ENCODE measurements at places on chromosomes 6 and 20. TPM values are rescaled to one million over a fixed set of nuclear protein-coding genes. Genes with fewer than 3 reads are reported as not detected.

GRCh38 chr6:131199568-131200272 is 64.5 kb downstream of the AKAP7 start:
- peak; percentile 87 for DNase-seq
- peak overlapping the region; percentile 85 for H3K4me3 ChIP-seq
- H3K27me3 ChIP-seq, result no peaks in the 10 kb centered on the region
- H3K4me1 ChIP-seq, result peaks cover 55% of the 10 kb centered on the region
- H3K36me3 ChIP-seq, result no peaks in the 10 kb centered on the region
- H3K27ac ChIP-seq, result peak overlapping the region; percentile 85

GRCh38 chr6:20109526-20109925 is 102.7 kb downstream of the MBOAT1 start:
- no peaks in the 10 kb centered on the region for H3K4me1 ChIP-seq
- H3K27ac ChIP-seq, result no peak overlapping the region
- DNase-seq, result no peak
- H3K4me3 ChIP-seq, result no peak overlapping the region
- H3K36me3 ChIP-seq, result peaks cover 49% of the 10 kb centered on the region

Gene OR11A1
- not detected for polyA plus RNA-seq

- H3K4me1 ChIP-seq, result peaks cover 58% of the 10 kb centered on the region
- DNase-seq, result peak; percentile 68
- H3K36me3 ChIP-seq, result peaks cover 15% of the 10 kb centered on the region
- H3K27me3 ChIP-seq, result no peaks in the 10 kb centered on the region
Observed at GRCh38 chr20:48760403-48760983, 67.3 kb downstream of the PREX1 start.

DNA sequence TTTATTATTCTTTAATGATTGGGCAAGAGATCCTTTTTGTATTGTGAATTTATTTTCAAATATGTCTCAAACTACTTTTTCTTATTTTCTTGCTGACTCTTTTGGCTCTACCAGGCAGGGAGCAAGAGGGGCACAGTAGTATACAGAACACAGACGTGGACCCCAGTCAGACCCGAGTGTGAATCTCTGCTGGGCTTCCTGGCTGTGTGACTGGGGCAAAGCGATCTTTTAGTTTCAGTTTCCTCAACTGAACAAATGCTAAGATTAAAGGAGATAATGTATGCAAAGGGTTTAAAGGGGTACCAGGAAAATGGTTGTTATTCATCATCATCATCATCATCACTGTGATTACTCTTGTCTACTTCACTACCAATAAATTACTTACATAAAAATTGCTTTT is 317.5 kb downstream of the HIVEP2 start:
- no peaks in the 10 kb centered on the region for H3K36me3 ChIP-seq
- no peaks in the 10 kb centered on the region for H3K27me3 ChIP-seq
- peak overlapping the region; percentile 63 for H3K4me3 ChIP-seq

Gene CCNC
- polyA plus RNA-seq, result 46.6 TPM

- no peaks in the 10 kb centered on the region for H3K4me1 ChIP-seq
- no peaks in the 10 kb centered on the region for H3K36me3 ChIP-seq
- H3K27ac ChIP-seq, result no peak overlapping the region
- DNase-seq, result no peak
- H3K27me3 ChIP-seq, result no peaks in the 10 kb centered on the region
- no peak overlapping the region for H3K4me3 ChIP-seq
Observed at GRCh38 chr6:13407709-13408695, 79.4 kb downstream of the GFOD1 start.

DNA sequence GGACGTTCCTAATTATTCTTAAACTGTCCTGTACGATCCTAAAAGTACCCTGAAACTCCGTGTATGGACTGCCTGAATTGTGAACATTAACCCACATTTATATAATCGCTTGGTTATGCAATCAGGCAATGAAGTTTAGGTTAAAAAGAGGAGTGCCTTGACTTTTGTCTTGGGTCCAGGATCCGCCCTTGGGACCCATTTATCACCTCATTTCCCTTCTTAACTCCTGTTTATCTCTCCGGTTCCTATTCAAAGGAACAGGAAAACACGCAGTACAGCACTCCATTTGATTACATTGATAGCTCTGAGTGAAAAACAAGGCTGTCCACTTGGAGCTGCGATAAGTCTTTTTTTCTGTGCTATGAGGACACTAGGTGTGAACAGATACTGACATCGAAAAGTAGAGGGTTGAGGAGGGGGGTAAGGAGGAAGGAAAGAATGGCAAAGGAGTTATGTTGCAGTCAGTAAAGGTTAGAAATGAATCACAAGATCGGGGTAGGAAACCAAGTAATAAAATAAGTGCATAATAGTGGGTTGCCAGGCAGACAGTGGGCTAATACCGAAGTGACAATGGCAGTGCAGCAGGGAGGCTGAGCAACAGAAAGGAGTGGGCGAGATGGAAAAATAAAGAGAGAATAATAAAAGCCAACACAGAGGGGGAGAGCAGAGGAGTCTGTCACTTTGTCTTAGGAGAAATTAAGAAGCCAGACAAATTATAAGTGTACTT is 15.9 kb upstream of the PCK1 start:
- H3K4me1 ChIP-seq, result no peaks in the 10 kb centered on the region
- no peaks in the 10 kb centered on the region for H3K36me3 ChIP-seq
- H3K27me3 ChIP-seq, result peaks cover 5% of the 10 kb centered on the region
- DNase-seq, result no peak
- H3K27ac ChIP-seq, result no peak overlapping the region
- H3K4me3 ChIP-seq, result no peak overlapping the region

Gene EYA2
- not detected for polyA plus RNA-seq

Gene LRRN4
- not detected for polyA plus RNA-seq

Gene VSX1
- polyA plus RNA-seq, result not detected

Gene INSM1
- not detected for polyA plus RNA-seq

- H3K27ac ChIP-seq, result no peak overlapping the region
- DNase-seq, result no peak
- no peaks in the 10 kb centered on the region for H3K36me3 ChIP-seq
- peak overlapping the region; percentile 19 for H3K4me3 ChIP-seq
Observed at GRCh38 chr6:45663251-45664221, 285.8 kb upstream of the SUPT3H start.

DNA sequence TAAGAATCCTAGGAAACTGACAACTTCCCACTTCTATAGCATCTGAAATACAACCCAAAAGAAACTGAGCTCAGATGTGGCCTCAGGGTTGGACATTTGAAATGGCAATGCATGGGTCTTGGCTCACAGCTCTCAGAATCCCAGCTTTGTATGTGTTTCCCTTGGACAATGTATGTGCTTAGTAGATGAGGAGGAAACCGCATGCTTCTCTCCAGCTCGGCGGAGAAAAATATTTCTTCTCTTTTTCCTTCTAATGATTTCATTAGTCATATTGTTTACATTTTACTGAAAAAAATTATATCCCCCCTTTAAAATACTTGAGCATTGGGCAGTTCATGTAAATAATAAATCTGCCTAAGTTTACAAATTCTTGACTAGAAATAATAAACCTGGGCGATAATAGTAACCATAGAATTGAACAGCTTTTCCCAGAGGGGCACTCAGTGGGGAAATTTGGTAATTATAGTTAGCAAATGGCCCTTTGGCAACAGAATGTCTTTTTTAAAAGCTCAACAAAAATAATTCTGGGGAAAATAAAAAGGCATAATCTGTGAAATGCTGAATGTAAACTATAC is 55.3 kb downstream of the PFDN4 start:
- no peak overlapping the region for H3K27ac ChIP-seq
- H3K27me3 ChIP-seq, result peaks cover 3% of the 10 kb centered on the region
- DNase-seq, result no peak
- H3K4me3 ChIP-seq, result no peak overlapping the region

Gene CARMIL1
- 0.36 TPM for polyA plus RNA-seq

- no peak overlapping the region for H3K27ac ChIP-seq
- no peak overlapping the region for H3K4me3 ChIP-seq
- DNase-seq, result no peak
- no peaks in the 10 kb centered on the region for H3K4me1 ChIP-seq
- no peaks in the 10 kb centered on the region for H3K36me3 ChIP-seq
Observed at GRCh38 chr20:6295867-6296256, 173.0 kb upstream of the FERMT1 start.

- no peaks in the 10 kb centered on the region for H3K36me3 ChIP-seq
- no peak for DNase-seq
- no peaks in the 10 kb centered on the region for H3K4me1 ChIP-seq
- no peak overlapping the region for H3K27ac ChIP-seq
Observed at GRCh38 chr6:113209315-113209714, 647.8 kb upstream of the MARCKS start.

Gene NMBR
- polyA plus RNA-seq, result not detected

DNA sequence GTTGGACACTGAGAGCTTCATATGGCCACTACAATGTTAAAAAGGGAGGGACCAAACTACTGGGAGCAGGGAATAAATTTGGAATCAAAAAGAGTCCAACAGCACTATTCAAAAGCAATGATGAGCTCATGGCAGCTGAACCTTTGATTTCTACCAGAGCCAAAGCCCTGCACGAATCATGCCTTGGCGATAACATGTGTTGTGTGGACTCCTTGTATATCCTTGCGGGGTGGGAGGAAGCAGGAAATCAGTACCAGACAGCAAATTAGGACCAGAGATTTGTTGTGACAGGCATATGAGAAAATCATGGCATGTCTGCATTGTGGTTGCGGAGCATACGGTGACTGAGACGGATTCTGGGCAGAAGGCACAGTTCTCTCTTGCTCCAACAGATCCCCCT is 85.6 kb upstream of the EMILIN3 start:
- no peak overlapping the region for H3K27ac ChIP-seq
- no peaks in the 10 kb centered on the region for H3K4me1 ChIP-seq
- no peak for DNase-seq
- H3K4me3 ChIP-seq, result no peak overlapping the region

GRCh38 chr6:54873599-54873998 is 27.0 kb downstream of the FAM83B start:
- H3K27me3 ChIP-seq, result no peaks in the 10 kb centered on the region
- DNase-seq, result no peak
- no peak overlapping the region for H3K4me3 ChIP-seq
- H3K4me1 ChIP-seq, result no peaks in the 10 kb centered on the region

- no peak overlapping the region for H3K27ac ChIP-seq
- no peaks in the 10 kb centered on the region for H3K4me1 ChIP-seq
- H3K27me3 ChIP-seq, result no peaks in the 10 kb centered on the region
- H3K36me3 ChIP-seq, result no peaks in the 10 kb centered on the region
- no peak overlapping the region for H3K4me3 ChIP-seq
- peak; percentile 14 for DNase-seq
Observed at GRCh38 chr20:19828232-19828631, 70.2 kb downstream of the RIN2 start.

Gene DDX43
- polyA plus RNA-seq, result 0.59 TPM

DNA sequence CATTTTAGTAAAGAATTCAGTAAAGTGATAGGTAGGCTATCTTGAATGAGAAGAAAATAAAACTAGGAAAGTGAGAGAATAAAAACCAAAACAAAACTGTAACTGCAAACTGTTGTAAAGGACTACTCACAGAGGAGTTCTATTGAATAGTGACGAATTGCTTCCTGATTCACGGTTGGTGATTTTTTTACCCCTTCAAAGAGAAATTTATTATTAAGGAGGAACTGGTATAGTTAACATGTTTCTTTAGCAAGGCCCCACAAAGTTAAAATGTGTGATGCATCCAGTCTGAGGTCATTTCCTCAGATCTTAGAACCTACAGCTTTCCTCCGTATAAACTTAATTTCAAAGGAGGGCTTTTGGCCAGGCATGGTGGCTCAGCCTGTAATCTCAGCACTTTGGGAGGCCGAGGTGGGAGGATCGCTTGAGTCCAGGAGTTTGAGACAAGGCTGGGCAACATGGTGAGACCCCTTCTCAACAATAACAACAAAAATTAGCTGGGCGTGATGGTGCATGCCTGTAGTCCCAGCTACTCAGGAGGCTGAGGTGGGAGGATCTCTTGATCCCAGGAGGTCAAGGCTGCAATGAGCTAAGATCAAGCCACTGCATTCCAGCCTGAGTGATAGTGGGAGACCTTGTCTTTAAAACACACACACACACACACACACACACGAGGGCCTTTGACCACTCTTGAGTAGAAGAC is 8.3 kb downstream of the PRDM1 start:
- H3K4me3 ChIP-seq, result peak overlapping the region; percentile 71
- no peaks in the 10 kb centered on the region for H3K27me3 ChIP-seq
- peaks cover 84% of the 10 kb centered on the region for H3K4me1 ChIP-seq
- H3K36me3 ChIP-seq, result no peaks in the 10 kb centered on the region
- H3K27ac ChIP-seq, result peak overlapping the region; percentile 64
- DNase-seq, result peak; percentile 60

Gene BLCAP
- 78.3 TPM for polyA plus RNA-seq

- DNase-seq, result no peak
- no peaks in the 10 kb centered on the region for H3K27me3 ChIP-seq
- no peak overlapping the region for H3K4me3 ChIP-seq
- H3K27ac ChIP-seq, result no peak overlapping the region
- H3K36me3 ChIP-seq, result no peaks in the 10 kb centered on the region
Observed at GRCh38 chr20:42204109-42204660, 586.0 kb upstream of the CHD6 start.

DNA sequence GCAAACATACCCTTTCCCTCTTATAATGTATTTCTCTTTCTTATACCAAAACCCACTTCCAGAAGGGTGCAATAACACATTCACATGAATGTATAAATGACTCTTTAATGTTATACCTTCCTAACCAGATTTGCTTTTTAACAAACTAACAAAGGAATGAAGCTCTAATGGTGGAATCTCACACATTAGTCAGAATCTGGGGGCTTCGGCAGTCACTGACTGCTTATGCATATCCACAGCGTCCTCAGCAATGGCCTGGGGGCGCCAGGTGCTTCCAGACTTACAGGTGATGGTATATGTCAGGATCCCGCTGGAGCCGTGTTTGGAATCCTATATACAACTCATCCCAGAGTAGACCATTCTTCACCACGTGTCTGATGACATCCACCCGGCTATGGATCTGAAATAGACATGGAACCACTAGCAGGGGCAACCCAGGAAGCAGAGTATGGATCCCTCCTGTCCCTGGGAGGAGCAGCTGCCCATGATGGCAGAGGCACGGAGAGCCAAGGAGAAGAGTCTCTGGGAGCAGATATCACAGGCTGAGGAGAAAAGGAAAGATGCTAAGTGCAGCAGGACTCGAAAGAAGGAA is 150.8 kb upstream of the RIPOR2 start:
- peaks cover 24% of the 10 kb centered on the region for H3K4me1 ChIP-seq
- peak overlapping the region; percentile 65 for H3K4me3 ChIP-seq
- DNase-seq, result no peak
- no peaks in the 10 kb centered on the region for H3K27me3 ChIP-seq
- H3K27ac ChIP-seq, result peak overlapping the region; percentile 51

- no peak for DNase-seq
- H3K4me3 ChIP-seq, result no peak overlapping the region
- no peak overlapping the region for H3K27ac ChIP-seq
- H3K27me3 ChIP-seq, result no peaks in the 10 kb centered on the region
- peaks cover 9% of the 10 kb centered on the region for H3K4me1 ChIP-seq
Observed at GRCh38 chr6:89368999-89369398, 16.5 kb upstream of the UBE2J1 start.

Gene CST5
- not detected for polyA plus RNA-seq

Gene ADGRF1
- polyA plus RNA-seq, result not detected

Gene SIGLEC1
- polyA plus RNA-seq, result not detected

Gene SLC22A16
- not detected for polyA plus RNA-seq

- H3K4me1 ChIP-seq, result peaks cover 50% of the 10 kb centered on the region
- H3K27ac ChIP-seq, result no peak overlapping the region
- DNase-seq, result no peak
- H3K27me3 ChIP-seq, result no peaks in the 10 kb centered on the region
- no peaks in the 10 kb centered on the region for H3K36me3 ChIP-seq
Observed at GRCh38 chr6:31556307-31556706, 8.9 kb downstream of the NFKBIL1 start.

- no peak overlapping the region for H3K4me3 ChIP-seq
- H3K27ac ChIP-seq, result no peak overlapping the region
- H3K4me1 ChIP-seq, result no peaks in the 10 kb centered on the region
- H3K27me3 ChIP-seq, result no peaks in the 10 kb centered on the region
- no peak for DNase-seq
Observed at GRCh38 chr6:131685266-131685780, 15.9 kb downstream of the OR2A4 start.

Data from CD4-positive, CD25-positive, alpha-beta regulatory T cell (primary cell).